Astrocyte of the cerebellum (primary cell): ENCODE measurements at places on chromosomes 2 and 18.

- no peak for DNase-seq
Measured at GRCh38 chr2:36351736-36352349, 3.7 kb upstream of the CRIM1 start.

DNA sequence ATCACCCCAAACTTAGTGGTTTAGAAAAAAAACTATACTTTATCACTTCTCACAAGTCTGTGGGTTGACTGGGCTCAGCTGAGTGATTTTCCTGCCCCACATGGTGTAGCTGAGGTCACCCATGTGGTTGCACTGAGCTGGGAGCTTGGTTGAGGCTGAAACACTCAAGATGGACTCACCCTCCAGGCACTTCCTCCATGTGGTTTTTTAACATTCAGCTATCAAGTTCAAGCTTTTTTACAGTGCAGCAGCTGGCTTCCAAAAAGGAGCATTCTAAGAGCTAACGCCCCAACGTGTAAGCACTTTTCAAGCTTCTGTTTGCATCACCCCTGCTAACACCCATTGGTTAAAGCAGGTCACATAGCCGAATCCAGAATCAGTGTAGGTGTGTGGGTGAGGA is 105.9 kb upstream of the CREB1 start:
- peak; percentile 91 for DNase-seq

DNA sequence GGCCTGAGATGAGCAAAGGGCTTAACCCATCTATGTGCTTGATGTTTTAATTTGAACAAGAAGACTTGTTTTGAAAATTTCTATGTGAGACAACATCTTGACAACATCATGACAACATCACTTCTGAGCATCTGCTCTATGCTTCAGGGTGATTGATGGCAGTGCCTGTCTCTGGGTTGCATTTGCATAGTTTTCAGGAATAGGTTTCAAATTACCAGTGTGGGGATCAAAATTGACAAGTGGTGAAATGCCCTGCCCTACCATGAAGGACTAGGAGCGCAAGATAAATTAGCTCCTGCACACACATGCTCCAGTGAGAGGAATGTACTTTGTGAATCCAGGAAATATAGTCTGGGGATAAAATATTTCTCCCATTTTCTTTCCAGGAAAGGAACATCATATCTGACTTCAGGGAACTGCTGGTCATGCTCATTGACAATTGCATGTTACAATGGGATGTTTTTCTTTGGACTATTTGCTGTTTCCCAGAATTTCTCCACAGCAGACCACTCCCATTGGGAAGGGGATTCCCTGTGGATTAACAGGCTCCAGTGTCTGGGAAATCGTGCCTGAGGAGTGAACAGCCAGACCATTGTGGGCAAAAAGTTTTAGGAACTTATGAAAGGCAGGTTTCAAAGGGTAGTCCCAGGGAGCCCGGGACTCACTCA is 45.3 kb upstream of the IL1R2 start:
- DNase-seq = no peak

DNA sequence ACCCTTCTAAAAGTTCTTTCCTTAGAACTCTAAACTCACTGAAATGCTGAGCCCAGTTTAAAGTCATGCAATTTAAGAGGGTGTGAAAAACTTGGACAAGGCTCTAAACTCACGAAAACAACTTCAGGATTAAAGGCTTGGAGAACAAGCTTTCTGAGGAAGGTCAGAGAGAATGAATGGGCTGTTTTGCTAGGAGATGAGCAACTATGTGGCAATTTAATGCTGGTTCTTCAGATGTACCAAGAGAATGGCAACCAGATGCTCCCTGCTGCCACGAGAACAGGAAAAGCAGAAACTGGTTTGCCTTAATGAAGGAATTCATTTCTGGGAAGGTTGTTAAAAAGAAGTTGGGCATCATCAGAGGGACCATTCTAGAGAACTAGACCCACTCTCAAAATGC is 77.8 kb upstream of the PMAIP1 start:
- no peak for DNase-seq

GRCh38 chr2:201696151-201696659 is 2.2 kb downstream of the MPP4 start:
- DNase-seq = peak; percentile 85

DNA sequence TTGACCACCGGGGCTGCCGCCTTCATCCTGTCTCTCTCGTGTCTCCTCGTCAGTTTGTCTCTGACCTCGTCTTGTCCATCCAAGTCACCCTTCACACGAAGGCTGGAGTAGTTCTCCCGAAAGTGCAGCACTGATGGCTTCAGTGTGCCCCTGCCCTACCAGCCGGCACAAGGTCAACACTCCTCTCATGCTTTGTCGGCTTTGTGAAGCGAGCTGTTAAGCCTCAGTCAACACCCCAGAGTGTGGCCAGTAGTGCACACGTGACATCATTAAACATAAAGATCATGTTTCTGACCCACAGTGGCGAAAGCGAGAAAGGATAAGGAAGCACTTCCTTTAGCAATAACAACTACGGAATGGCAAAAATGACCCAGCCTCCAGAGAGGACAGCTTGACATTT is 23.2 kb downstream of the ACKR3 start:
- DNase-seq = no peak

DNA sequence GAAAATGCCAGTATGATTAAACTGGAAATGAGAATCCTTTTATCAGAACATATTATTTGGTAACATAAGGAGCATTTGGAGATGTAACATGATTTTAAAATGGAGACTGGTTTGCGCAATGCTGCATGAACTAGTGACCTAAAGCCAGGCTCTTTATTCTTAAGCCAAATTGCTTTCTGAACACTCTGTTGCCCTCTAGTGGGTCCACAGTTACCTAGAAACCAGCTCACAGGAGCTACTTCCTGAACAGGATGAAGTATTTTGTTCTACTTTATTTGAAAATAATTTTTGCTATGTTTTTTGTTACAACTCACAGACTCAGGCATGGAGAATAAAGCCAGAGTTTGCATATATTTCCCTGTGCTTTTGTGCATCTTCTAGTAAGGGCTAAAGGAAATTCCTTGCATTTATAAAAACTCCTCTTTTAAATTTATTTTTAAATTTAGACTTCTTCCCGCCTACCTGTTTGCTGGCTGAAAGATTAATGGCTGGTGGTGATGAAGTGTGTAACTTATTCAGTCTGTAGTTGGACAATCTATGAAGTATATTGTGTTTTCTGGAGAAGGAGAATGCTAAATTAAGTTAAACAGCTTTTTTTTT is 146.7 kb downstream of the PARD3B start:
- DNase-seq = peak; percentile 83

DNA sequence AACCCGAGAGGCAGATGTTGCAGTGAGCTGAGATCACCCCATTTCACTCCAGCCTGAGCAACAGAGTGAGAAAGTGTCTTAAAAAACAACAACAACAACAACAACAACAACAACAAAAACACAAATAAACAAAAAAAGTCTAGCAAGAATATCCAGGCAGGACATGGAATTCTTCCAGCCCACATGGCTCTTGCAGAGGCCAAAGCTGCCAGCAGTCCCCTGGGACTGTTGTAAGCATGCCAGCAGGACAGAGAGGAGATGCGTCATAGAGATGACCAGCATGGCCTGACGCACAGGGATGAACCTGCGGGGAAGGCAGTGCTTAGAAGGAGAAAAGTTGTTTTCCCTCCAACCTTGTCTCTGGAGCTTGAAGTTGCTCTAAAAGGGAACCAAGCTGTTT is 182.3 kb upstream of the PGAP1 start:
- peak; percentile 70 for DNase-seq

GRCh38 chr2:146624430-146625160 is 1220.2 kb upstream of the ACVR2A start:
- peak; percentile 3 for DNase-seq

- DNase-seq = no peak
Measured at GRCh38 chr2:24749069-24749691, 44.0 kb downstream of the PTRHD1 start.

GRCh38 chr18:9545029-9545428 is 69.3 kb downstream of the PPP4R1 start:
- DNase-seq = no peak

GRCh38 chr2:15582710-15583357 is 8.8 kb upstream of the DDX1 start:
- no peak for DNase-seq

GRCh38 chr2:88265352-88266303 is 95.5 kb downstream of the THNSL2 start:
- DNase-seq = peak; percentile 4

DNA sequence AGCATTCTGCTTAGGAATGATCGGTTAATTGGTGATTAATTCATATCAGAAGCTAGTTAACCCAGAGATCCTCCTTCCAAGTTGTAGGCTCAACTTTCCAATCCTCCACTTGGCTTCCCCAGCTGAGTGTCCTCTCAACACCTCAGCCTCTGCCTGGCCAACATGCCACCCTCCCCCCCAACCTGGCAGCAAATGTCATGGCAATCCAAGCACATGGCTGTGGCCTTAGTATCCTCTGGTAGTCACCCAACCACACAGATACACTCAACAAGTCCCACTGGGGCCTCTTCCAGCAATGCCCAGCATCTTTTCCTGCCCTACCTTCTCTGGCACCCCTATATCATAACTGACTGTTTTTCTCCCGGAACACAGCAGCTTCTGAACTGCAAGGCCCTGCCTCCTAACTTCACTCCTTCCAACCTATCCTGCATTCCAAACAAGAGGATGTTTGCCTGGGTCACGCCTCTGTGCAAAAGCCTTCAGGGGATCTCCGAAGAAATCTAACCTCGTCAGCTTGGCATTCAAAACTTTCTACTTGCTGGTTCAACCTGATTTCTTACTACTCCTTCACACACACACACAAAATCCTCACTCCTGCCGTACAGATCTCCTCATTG is 195.0 kb downstream of the CYP26B1 start:
- no peak for DNase-seq

- no peak for DNase-seq
Measured at GRCh38 chr2:104888489-104889258, 34.8 kb downstream of the POU3F3 start.

DNA sequence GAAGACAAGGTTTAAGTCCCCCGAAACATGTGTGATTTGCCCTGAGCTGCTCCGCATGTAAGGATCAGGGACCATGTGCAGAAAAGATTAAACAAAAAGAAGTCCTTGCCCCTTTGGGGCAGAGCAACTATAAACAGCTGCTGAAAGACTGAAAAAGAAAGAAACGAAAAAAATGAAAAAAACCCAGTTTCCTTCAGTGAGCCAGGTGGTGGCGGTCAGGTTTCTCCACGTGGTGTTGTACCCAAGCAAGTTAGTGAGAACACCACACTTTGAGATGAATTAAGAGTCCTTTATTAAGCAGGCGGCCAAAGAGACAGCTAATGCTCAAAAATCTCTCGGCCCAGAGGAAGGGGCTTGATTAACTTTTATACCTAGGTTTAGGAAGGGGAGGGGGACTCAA is 404.9 kb upstream of the SYT4 start:
- no peak for DNase-seq

- no peak for DNase-seq
Measured at GRCh38 chr18:77133051-77133834, 660 bp upstream of the MBP start.

- no peak for DNase-seq
Measured at GRCh38 chr2:40219141-40219540, 232.7 kb downstream of the SLC8A1 start.

DNA sequence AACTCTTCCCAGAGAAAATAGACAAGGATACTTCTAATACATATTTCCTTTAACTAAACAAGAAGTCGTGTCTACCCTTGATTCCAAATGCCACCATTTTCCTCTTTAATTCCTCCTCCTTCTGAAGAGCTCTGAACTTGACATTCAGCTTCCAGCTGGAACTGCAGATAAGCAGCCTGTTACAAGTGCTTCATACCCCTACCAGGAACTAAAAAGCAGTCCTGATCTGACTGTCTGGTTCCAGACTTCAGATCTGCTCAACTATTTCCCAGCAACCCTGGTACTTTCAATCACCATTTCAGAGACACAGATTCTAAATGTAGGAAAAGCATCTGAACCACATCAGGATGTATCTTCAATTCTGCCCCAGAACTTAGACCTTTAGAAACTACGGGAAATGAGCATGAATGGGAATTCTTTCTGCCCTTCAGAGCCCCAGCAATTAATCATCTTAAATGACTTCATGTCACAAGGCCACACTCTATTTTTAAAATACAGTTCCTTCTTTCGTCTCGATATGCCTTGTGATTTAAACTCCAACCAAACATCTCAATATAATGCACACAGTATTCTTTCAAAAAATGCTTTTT is 159.5 kb downstream of the L3MBTL4 start:
- no peak for DNase-seq

DNA sequence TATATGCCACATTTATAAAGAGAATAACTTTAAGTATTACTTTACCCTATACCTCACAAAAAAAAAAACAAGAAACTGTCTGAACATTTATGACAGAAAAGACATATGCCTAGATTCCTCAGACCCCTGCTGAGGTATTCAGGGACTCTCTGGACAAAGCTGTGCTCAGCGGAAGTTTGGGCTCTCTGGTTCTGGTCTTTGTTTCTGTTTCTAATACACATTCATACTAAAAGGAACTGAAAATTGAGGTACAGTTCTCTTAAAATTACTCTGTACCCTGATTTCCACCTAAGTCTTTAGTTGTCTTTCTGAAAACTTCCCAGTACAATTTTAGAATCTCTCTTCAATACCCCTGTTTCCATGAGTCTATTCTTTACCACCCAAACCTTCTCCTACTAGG is 160.3 kb downstream of the IKZF2 start:
- no peak for DNase-seq

GRCh38 chr2:233449081-233449901 is 95.0 kb downstream of the DGKD start:
- peak; percentile 23 for DNase-seq

DNA sequence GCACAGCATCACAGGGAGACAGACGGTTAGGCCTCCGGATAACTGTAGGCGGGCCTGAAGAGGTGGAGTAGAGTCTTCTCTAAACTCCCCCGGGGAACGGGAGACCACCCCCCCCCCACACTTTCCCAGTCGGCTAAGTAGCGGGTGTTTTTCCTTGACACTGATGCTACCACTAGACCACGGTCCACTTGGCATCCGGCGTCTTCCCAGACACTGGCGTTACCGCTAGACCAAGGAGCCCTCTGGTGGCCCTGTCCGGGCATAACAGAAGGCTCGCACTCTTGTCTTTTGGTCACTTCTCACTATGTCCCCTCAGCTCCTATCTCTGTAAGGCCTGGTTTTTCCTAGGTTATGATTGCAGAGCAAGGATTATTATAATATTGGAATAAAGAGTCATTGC is 25.7 kb upstream of the NCL start:
- no peak for DNase-seq

- DNase-seq = no peak
Measured at GRCh38 chr2:115162494-115163293, 720.3 kb downstream of the DPP10 start.

- DNase-seq = no peak
Measured at GRCh38 chr2:25257032-25257552, 84.6 kb downstream of the DNMT3A start.

GRCh38 chr2:168166902-168167510 is 80.4 kb downstream of the STK39 start:
- no peak for DNase-seq

GRCh38 chr18:3760741-3761140 is 310.8 kb downstream of the TGIF1 start:
- no peak for DNase-seq

DNA sequence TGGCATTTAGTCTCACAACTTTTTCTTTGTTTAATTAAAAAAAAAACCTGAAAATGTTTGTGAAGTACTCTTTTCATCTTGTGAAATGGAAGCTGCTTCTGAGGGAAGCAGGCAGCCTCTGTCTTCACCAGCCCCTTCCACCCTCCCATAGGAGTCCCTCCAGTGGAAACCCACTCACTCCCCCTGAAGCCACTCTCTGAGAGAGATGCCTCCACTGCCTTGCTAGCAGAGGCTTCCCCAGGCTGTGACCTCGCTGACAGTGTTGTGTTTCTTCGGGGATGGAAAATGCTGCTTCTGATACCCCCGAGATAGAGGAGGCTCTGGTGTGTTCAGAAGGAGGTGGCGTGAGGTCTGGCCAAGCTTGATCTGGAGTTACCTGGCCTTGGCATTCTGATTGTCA is 59.9 kb downstream of the SH3RF3 start:
- DNase-seq = no peak
